ENCODE measurements at places on chromosomes 16 and 17. TPM values are rescaled to one million over a fixed set of nuclear protein-coding genes. Genes with fewer than 3 reads are reported as not detected.

Gene KCNH6
- not detected for total RNA-seq

Gene ABCC12
- not detected for total RNA-seq

DNA sequence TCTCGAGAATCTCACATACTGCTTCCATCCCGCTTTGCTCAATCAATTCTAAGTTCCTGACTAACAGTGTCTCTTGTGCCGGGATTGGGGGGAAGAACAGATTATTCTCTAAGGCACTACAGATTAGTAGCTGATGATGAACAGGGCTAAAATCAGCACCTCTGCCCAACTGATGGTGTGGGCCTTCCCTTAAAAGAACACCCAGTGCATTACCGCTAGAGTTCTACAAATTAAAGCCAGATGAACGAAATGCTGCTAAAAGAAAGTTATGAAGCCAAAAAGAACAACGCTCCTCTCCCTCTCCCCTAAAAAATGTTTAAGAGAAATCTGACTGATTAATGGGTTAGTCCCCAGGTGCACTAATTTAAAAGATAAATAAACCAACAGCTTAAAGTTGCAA is 4.4 kb downstream of the CDC27 start:
- no peak for DNase-seq

DNA sequence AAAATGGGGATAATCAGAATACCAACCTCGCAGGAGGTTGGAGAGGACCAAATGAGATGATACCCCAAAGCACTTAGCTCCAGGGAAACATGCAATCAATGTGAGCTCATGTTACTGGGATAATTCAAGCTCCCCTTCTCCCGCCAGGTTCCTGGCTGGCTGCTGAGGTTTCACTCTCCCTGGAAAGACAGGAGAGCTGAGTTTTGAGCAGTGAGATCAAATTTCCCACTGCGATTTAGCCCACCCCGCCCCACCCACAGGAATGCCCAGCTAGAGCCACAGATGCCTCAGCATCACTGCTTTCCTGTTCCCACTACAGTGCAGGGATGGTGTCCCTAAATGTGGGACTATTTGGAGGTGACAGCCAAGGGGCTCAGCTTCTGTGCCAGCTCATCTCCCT is 56.7 kb downstream of the ZNF423 start:
- no peak for DNase-seq

DNA sequence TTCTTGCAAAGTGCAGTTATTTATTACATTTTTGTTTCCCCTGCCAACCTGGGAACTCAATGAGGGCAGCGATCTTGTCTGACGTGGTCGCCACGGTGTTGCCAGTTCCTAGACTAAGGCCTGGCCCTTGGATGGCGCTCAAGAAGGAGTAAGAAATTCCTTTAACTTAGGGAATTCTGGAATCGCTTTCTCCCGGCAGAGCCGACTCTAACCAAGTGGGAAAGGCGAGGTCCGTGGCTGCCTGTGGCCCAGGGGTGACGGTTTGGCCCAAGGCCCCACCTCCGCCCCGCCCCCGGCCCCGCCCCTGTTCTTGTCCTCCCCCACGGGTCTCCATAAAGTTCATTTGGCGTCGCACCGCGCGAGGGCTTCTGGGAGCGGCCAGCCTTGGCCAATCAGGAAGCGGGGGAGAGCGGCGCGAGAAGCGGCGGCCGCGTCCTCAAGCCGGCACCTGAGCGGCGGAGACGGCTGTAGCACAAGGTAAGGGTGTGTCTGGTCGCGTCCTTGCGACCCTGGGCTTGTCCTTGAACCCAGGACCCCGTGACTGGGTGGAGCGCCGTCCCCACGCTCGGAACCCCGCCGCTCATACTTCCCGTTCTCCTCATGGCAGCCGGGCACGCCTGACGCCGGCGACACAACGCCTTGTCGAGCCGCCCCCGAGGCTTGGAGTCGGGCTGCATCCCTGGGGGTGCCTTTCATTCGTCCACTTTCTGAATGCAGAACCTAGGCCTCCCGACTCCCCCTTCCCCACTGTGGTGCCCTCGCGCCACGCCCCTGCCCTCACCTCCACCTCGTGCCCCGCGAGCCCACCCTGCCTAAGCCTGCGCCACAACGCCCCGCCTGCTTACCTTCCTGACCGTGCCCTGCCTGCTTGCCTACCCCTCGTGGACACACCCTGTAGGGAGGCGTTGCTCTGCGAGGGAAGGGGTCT is at the start of gene NUP93:
TSS of gene NUP93 (plus strand) at position 395 of the 928 bp plus-strand sequence. CDS start 18,119 bp downstream, outside the sequence.
- DNase-seq, result peak; percentile 94

GRCh38 chr17:80824549-80825470 is 166.8 kb upstream of the CHMP6 start:
- no peak for DNase-seq
